ENCODE measurements at places on chromosomes 1 and 21. TPM values are rescaled to one million over a fixed set of nuclear protein-coding genes. Genes with fewer than 3 reads are reported as not detected.
A peak's percentile ranks its signal among the peaks of the same experiment; 100 is the strongest.

DNA sequence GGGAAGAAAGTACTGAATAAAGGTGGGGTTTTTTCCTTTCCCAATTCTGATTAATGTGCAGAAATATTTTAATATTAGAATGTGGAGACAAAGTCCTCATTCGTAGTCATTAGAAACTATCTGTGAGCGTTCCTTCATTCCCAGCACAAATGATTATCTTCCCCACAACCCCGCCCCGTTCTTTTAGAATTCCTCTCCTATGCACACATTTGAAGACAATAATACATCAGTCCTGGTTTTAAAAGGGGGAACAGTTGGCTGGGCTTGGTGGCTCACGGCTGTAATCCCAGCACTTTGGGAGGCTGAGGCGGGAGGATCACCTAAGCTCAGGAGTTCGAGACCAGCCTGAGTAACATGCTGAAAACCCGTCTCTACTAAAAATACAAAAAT lies 876 bp downstream of the ALDH9A1 start:
- peaks cover 17% of the 10 kb centered on the region for H3K36me3 ChIP-seq
- peaks cover 2% of the 10 kb centered on the region for H3K27me3 ChIP-seq
- peak overlapping the region; percentile 83 for H3K4me3 ChIP-seq
- peaks cover 19% of the 10 kb centered on the region for H3K4me1 ChIP-seq
- peak overlapping the region; percentile 93 for H3K27ac ChIP-seq
- DNase-seq = no peak

GPR161 gene
- total RNA-seq = 0.16 TPM

GRCh38 chr1:100921110-100921706 lies 25.3 kb downstream of the SLC30A7 start:
- DNase-seq = no peak
- H3K27ac ChIP-seq = peak overlapping the region; percentile 64
- H3K27me3 ChIP-seq = no peaks in the 10 kb centered on the region
- peaks cover 53% of the 10 kb centered on the region for H3K4me1 ChIP-seq
- peaks cover 28% of the 10 kb centered on the region for H3K36me3 ChIP-seq
- no peak overlapping the region for H3K4me3 ChIP-seq

DNA sequence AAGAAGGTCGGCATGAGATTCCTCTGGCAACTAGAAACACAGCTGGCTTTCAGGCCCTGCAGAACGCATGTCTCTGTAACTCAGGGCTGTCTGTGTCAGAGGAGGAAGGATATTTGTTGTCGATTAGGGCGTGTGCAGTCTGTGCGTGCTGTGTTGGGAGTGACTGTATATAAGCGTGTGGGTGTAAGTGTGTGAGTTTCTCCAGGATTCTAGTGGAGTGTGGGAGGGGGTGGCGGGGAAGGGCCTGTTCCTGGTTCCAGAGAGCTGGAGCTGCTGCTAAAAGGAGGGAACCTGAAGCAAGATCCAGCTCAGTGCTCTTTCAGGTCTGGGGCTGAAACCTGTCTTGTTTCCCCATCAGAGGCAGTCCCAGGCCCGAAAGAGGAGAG lies 74.3 kb downstream of the SLC16A1 start:
- DNase-seq = no peak
- H3K27ac ChIP-seq = no peak overlapping the region
- H3K4me1 ChIP-seq = no peaks in the 10 kb centered on the region
- H3K4me3 ChIP-seq = no peak overlapping the region
- no peaks in the 10 kb centered on the region for H3K27me3 ChIP-seq

S100B gene
- total RNA-seq = 3.0 TPM

KCNE2 gene
- not detected for total RNA-seq

DNA sequence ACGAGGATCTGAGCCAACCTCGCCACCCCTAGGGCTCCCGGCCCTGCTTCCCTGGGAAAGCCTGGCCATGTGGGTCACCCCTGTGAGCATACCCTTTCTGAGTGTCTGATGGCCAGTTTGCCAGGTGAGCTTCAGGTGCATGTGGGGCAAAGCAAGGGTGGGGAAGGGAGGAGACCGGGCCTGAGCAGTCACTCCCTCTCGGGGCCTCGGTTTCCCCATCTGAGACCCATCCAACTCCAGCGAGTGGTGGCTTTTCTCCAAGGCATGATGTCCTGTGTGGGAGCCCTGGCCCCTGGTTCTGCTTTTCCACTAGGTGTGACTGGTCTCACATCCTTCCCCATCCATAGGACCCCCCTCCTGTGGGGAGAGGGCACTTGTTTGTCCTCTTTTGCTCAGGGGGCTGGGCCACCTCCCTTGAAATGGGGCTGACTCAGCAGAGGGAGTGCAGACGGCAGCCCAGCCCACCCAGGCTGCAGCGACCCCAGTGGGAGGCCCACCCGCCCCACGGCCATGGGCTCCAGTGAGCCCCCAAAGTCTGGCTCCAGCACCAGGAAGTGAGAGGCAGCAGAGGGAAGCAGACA lies 1.7 kb upstream of the WNT9A start:
- no peak for DNase-seq
- peaks cover 5% of the 10 kb centered on the region for H3K4me1 ChIP-seq

GRCh38 chr1:67601539-67601938 lies 83.5 kb upstream of the GADD45A start:
- H3K27ac ChIP-seq = no peak overlapping the region
- DNase-seq = no peak
- H3K4me1 ChIP-seq = no peaks in the 10 kb centered on the region
- no peaks in the 10 kb centered on the region for H3K36me3 ChIP-seq
- H3K4me3 ChIP-seq = no peak overlapping the region

LCE2B gene
- total RNA-seq = not detected
